ENCODE measurements at places on chromosomes 12 and 14. TPM values are rescaled to one million over a fixed set of nuclear protein-coding genes. Genes with fewer than 3 reads are reported as not detected.

C12orf60 gene
- polyA plus RNA-seq = 4.5 TPM

- H3K27me3 ChIP-seq = no peaks in the 10 kb centered on the region
- peak; percentile 57 for DNase-seq
- no peaks in the 10 kb centered on the region for H3K4me1 ChIP-seq
- H3K36me3 ChIP-seq = peaks cover 2% of the 10 kb centered on the region
- H3K27ac ChIP-seq = peak overlapping the region; percentile 96
Measured at GRCh38 chr14:49586673-49587460, 687 bp upstream of the RPS29 start.

DNA sequence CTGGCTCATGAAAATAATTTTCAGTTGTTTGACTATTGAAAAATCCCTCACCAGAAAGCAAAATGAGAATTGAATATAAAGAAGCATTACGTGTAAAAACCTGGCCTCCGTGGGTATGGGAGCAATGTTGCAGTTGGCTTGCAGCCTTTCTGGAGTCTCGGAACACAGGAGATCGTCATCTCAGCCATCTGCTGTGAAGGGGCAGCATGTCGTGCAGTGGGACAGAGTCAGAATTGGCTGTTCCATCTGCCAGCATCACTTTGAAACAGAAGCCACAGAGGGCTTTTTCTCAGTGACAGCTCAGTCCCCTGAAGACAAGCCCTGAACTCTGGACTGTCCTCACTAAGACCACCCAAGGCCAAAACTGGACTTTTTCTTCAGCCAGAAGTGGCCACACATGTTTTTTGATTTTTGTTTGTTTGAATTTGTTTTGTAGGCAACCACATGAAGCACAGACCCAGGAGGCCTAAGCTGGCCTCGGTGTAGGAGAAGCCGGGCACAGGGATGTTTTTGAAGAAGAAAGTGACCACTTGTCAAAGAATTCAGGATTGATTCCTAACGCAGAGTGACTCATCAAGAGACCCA lies 170.8 kb upstream of the DYRK2 start:
- no peaks in the 10 kb centered on the region for H3K4me1 ChIP-seq
- no peak overlapping the region for H3K27ac ChIP-seq
- H3K27me3 ChIP-seq = no peaks in the 10 kb centered on the region
- no peak overlapping the region for H3K4me3 ChIP-seq
- DNase-seq = no peak
- H3K36me3 ChIP-seq = no peaks in the 10 kb centered on the region

DNA sequence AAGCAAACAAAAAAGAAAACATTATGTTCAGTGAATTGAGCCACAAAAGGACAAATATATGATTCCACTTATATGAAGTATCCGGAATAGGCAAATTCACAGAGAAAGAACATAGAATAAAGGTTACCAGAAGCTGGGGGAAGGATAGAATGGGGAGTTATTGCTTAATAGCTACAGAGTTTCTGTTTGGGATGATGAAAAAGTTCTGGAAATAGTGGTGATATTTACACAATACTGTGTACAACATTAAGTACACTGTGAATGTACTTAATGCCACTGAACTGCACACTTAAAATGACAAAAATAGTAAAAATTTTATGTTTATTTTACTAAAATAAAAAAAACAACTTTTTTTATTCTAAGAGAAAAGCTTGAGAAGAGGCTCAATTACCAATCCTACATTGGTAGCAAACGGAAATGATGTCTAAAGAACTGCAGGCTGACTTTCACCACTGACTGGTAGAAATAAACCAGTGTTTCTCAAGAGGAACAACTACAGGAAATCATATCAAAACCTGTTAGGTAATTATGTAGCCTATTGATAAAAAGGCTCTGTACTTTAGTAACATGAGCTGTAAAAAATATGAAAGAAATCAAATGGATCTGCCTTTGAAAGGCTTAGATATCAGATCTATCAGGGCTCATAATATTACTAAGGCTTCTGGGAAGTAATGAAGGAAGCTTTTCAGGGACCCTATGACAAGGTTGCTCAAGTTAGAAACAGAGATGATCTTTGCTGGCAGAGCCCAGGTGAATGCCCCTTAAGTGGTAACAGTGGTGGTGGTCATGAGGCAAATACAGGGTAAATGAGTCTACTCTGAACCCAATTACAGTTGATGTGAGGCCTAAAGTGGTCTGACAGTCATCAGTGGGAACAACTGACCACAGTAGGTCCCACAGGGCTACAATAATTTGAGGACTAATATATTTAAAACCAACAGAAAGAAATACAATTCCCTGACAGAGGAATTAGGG lies 41.3 kb downstream of the BAZ1A start:
- H3K36me3 ChIP-seq = no peaks in the 10 kb centered on the region
- DNase-seq = no peak
- H3K4me1 ChIP-seq = no peaks in the 10 kb centered on the region

DNA sequence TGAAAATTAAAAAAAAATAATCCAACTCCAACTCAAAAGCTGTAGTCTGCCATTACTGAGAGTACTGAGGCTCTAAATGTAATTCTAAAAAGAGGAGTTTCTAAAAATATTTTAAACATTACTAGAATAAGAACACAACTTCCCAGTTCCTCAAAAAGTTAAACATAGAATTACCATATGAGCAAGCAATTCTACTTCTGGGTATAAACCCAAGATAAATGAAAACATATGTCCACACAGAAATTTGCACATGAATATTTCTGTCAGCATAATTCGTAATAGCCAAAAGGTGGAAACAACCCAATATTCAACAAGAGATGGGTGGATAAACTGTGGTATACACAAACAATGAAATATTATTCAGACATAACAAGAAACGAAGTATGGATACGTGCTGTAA lies 15.0 kb upstream of the NR2C1 start:
- no peak overlapping the region for H3K4me3 ChIP-seq
- no peak overlapping the region for H3K27ac ChIP-seq

DNA sequence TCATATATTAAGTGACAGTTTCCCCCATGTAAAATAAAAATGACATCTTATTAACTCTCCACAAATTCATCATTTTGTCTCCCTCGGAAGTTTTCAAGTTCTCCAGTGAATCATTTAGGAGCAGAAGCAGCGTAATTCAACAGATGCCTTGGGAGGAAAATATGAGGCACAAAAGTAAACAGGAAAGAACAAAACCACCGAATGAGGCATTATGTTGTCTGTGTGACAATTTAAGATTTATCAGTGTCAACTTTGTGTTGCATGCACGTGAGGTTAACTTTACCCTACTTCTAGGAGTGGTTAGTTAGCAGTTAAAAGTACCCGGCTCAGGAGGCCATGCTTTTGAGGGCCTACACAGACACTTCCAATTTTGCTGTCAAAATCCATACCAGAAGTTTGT lies 258.6 kb downstream of the IPO8 start:
- H3K4me1 ChIP-seq = no peaks in the 10 kb centered on the region
- peak; percentile 5 for DNase-seq
- no peaks in the 10 kb centered on the region for H3K27me3 ChIP-seq
- no peak overlapping the region for H3K4me3 ChIP-seq
- no peaks in the 10 kb centered on the region for H3K36me3 ChIP-seq
- H3K27ac ChIP-seq = no peak overlapping the region

LRRC10 gene
- not detected for polyA plus RNA-seq

GRCh38 chr12:116244474-116245090 lies 32.9 kb downstream of the MED13L start:
- peak overlapping the region; percentile 0 for H3K4me3 ChIP-seq
- no peak for DNase-seq
- no peak overlapping the region for H3K27ac ChIP-seq
- H3K4me1 ChIP-seq = peaks cover 33% of the 10 kb centered on the region
- H3K27me3 ChIP-seq = no peaks in the 10 kb centered on the region
- H3K36me3 ChIP-seq = no peaks in the 10 kb centered on the region

- H3K36me3 ChIP-seq = no peaks in the 10 kb centered on the region
- H3K27me3 ChIP-seq = no peaks in the 10 kb centered on the region
- H3K4me1 ChIP-seq = peaks cover 14% of the 10 kb centered on the region
- H3K4me3 ChIP-seq = peak overlapping the region; percentile 98
- no peak overlapping the region for H3K27ac ChIP-seq
Measured at GRCh38 chr14:44960646-44961045, 1.1 kb downstream of the KLHL28 start.

DNA sequence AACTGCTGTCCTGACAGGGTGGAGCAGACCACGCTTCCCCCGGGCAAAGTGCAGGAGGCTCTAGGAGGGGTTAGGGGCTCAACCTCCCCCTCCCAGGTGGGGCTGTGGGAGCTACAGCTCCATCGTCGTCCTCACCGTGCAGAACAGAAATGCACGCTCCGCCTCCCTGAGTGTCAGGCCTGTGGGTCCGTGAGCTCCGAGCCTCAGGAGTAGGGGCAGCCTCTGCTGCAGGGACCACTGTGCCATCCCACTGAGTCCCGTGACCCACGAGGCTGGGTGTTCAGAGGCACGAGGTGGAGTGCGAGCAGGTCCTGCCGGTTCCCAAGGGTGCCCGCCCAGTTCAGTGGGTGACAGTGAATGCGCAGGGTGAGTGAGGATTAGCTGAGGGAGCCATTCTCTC lies 48.6 kb downstream of the CACNA1C start:
- H3K4me1 ChIP-seq = no peaks in the 10 kb centered on the region
- H3K27me3 ChIP-seq = no peaks in the 10 kb centered on the region
- no peak overlapping the region for H3K27ac ChIP-seq
- H3K36me3 ChIP-seq = no peaks in the 10 kb centered on the region
- no peak overlapping the region for H3K4me3 ChIP-seq

GRCh38 chr12:114760151-114760877 lies 76.3 kb upstream of the TBX3 start:
- no peak for DNase-seq
- H3K27ac ChIP-seq = no peak overlapping the region
- H3K27me3 ChIP-seq = no peaks in the 10 kb centered on the region
- no peak overlapping the region for H3K4me3 ChIP-seq
- no peaks in the 10 kb centered on the region for H3K4me1 ChIP-seq

COX14 gene
- polyA plus RNA-seq = 242 TPM

DNA sequence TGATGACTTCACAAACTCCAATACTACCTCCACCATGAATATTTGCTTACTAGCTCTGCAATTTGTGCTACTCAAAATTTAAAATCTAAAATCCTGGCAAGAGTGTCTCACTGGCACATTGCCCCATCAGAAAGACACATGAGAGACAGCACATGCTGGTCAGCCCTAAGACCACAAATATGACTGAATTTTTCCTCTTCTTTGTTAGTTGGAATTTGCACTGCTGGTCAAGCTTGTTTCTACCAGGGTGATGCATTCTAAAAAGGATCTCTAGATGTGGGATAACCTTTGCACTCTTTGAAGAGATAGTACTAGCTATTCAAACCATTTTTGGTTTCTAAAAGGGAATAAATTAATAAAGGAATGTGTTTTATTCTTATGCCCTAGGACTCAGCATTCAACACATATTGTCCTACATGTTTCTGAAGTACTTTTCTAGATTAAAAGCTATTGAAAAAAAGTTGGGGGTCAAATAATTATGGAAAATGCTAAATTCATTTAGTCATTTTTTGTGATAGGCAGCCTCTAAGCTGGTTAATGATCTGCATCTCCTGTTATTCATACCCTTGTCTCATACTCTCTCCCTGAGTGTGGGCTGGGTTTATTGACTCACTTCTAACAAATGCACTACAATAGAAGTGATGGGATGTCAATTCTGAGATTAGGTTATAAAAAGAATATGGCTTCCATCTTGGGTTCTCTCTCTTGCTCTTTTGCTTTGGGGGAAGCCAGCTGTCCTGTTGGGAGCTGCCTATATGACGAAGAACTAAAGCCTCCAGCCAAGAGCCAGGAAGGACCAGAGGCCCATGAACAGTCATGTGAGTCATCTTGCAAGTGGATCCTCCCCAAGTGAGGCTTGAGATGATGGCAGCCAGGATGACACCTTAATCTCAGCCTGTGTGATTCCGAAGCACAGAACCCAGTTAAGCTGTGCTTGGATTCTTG lies 211.5 kb upstream of the CRY1 start:
- no peaks in the 10 kb centered on the region for H3K27me3 ChIP-seq
- H3K27ac ChIP-seq = no peak overlapping the region
- no peaks in the 10 kb centered on the region for H3K4me1 ChIP-seq
- H3K36me3 ChIP-seq = no peaks in the 10 kb centered on the region
- no peak overlapping the region for H3K4me3 ChIP-seq

GRCh38 chr12:122646517-122647217 lies 56.5 kb downstream of the HCAR2 start:
- H3K27me3 ChIP-seq = no peaks in the 10 kb centered on the region
- no peak overlapping the region for H3K27ac ChIP-seq
- H3K36me3 ChIP-seq = no peaks in the 10 kb centered on the region
- H3K4me1 ChIP-seq = no peaks in the 10 kb centered on the region
- H3K4me3 ChIP-seq = no peak overlapping the region
- no peak for DNase-seq

GRCh38 chr14:71235875-71236274 lies 328.6 kb downstream of the PCNX1 start:
- DNase-seq = no peak
- no peaks in the 10 kb centered on the region for H3K4me1 ChIP-seq
- H3K4me3 ChIP-seq = no peak overlapping the region
- H3K27me3 ChIP-seq = no peaks in the 10 kb centered on the region
- no peak overlapping the region for H3K27ac ChIP-seq

GRCh38 chr12:77722536-77722935 lies 108.2 kb upstream of the NAV3 start:
- H3K4me1 ChIP-seq = no peaks in the 10 kb centered on the region
- no peak overlapping the region for H3K27ac ChIP-seq
- H3K36me3 ChIP-seq = no peaks in the 10 kb centered on the region
- DNase-seq = no peak

- DNase-seq = peak; percentile 69
- no peak overlapping the region for H3K4me3 ChIP-seq
- no peaks in the 10 kb centered on the region for H3K27me3 ChIP-seq
- H3K36me3 ChIP-seq = no peaks in the 10 kb centered on the region
Measured at GRCh38 chr12:52221912-52222457, 11.1 kb upstream of the KRT7 start.

DNA sequence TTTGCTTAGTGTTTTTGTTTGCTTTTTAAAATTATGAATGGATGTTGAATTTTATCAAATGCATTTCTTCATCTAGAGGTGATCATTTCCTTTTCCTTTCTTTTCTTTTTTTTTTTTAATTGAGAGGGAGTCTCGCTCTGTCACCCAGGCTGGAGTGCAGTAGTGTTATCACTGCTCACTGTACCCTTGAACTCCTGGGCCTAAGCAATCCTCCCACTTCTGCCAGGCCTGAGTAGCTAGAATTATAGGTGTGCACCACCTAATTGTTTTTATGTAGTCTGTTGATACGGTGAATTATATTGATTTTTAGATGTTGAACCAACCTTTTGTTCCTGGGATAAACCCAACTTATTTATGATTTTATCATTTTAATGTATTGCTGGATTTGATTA lies 1.5 kb upstream of the CDKL1 start:
- no peak for DNase-seq
- peak overlapping the region; percentile 87 for H3K27ac ChIP-seq
- no peaks in the 10 kb centered on the region for H3K27me3 ChIP-seq

DNA sequence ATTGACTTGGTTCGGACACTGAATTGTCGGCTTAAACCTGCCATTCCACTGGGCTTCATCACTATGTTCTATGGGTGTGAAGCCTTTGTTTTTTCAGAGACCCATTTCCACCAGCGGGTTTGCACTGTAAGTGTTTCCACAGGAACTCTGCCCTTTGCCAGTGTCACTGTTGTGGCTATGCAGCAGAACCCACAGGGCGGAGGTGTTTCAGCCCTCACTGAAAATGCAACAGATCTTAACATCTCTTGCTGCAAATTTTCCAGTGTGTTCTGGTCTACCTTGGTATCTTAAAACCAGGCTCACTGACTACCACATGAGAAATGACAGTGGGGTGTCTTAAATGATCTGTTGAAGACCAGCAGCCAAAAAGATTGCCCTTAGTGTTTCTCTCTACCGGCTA lies 21.1 kb downstream of the PRKCH start:
- H3K27ac ChIP-seq = peak overlapping the region; percentile 1
- H3K4me3 ChIP-seq = no peak overlapping the region
- no peaks in the 10 kb centered on the region for H3K27me3 ChIP-seq
- H3K4me1 ChIP-seq = no peaks in the 10 kb centered on the region

GRCh38 chr14:76921088-76921399 lies 94.8 kb downstream of the LRRC74A start:
- no peaks in the 10 kb centered on the region for H3K27me3 ChIP-seq
- H3K36me3 ChIP-seq = no peaks in the 10 kb centered on the region
- H3K4me1 ChIP-seq = peaks cover 61% of the 10 kb centered on the region
- no peak overlapping the region for H3K27ac ChIP-seq
- DNase-seq = peak; percentile 60

Data from kidney (tissue), 22 donors.